ENCODE measurements at places on chromosomes 4 and X.
A peak's percentile ranks its signal among the peaks of the same experiment; 100 is the strongest.

DNA sequence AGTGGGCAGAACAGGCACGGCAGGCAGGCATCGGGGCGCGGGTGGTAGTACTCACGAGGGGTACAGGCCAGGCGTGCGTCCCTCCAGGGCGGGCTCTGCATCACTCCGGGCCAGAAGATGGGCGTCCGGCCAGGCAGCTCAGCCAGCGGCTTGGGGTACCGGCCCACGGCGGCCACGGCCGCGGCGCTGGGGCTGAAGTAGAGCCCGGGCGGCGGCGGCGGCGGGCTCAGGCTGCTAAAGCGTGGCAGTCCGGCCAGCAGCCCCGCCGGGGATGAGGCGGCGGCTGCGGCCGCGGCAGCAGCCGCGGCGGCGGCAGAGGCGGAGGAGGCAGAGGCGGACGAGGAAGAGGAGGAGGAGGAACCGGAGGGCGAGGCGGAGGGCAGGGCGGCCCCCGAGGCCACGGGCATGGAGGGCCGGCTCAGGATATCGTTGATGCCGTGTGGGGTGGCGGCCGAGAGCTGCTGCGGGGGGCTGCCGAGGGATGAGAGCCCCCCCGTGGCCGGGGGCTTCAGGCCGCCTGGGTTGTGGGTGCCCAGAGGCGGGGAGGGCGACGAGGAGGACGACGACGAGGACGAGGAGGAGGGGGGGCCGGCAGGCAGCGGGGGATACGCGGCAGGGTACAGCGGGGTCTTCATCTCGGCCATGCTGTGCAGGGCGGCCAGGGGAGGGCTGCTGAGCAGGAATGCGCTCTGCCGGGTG, 1.4 kb downstream of the NKX6-1 start:
- no peak for DNase-seq

DNA sequence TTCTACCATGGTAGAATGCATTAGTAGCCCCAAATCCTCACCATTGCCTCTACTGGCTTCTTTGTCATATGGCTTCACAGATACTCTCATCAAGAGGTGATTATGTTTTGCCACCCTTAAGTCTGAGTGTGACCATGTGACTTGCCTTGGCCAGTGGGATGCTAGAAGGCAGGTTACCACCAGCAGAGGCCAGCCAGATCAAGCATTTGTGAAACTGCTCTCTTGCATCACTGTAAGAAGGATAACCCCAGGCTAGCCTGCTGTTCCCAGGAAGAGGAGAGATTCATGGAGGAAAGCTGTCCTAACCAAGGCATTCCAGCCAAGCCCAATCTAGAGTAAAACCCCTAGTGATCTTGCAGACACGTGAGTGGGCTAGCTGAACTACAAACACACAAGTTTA, 46.8 kb downstream of the USP46 start:
- no peak for DNase-seq

DNA sequence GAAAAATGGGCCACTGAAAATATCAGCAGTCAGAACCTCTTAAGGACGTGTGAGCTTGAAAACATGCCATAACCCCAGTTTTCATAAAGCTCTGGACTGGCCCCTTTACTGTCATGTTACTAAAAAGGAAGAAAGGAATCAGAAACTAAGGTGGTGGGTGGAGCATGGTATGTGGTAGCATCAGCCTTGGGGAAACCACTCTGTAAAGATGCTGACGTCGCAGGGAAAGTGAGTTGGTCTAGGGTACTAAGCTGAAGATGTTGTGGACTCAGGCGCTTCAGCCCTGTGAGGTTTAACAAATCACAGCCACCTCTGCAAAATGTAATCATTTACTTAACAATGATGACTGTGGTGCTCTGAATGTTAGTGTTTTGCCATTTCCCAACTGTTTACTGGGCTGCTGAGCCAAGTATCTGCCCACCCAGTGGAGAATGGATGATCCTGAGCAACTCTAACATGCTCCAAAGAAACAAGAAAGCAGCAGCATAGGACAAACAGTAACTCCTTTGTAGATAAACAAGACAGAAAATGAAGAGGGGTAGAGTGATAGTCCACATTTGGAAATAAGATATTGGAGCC, 33.4 kb downstream of the C4orf54 start:
- no peak for DNase-seq

- no peak for DNase-seq
Measured at GRCh38 chrX:46882266-46882665, 30.0 kb upstream of the JADE3 start.

- DNase-seq, result no peak
Measured at GRCh38 chr4:98630737-98631454, 27.5 kb downstream of the TSPAN5 start.

- no peak for DNase-seq
Measured at GRCh38 chr4:112142182-112142581, 3.1 kb upstream of the FAM241A start.

- DNase-seq, result no peak
Measured at GRCh38 chrX:113790987-113791386, 792.9 kb upstream of the HTR2C start.

- peak; percentile 16 for DNase-seq
Measured at GRCh38 chr4:81919223-81919622, 447.5 kb upstream of the RASGEF1B start.

- no peak for DNase-seq
Measured at GRCh38 chr4:139025841-139026240, 10.3 kb downstream of the NOCT start.

DNA sequence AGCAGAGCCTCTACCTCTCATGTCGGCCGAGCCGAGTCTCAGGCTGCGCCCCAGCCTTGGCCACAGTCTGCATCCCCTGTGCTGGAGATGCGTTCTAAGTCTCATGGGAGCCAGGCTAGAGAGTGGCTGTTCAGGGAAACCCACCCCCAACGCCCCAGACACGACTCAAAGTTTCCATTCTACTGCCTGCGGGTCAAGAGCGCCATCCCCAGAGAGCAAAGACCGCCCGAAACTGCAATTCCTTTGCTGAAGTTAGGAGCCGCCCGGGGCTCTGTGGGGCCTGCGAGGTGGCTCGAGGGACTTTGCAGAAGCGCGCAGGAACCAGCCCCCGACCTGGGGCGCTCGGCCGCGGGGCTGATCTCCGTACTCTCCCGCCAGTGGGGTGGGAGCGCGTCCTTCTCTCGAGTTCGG, 10.0 kb upstream of the ELF4 start:
- DNase-seq, result no peak

DNA sequence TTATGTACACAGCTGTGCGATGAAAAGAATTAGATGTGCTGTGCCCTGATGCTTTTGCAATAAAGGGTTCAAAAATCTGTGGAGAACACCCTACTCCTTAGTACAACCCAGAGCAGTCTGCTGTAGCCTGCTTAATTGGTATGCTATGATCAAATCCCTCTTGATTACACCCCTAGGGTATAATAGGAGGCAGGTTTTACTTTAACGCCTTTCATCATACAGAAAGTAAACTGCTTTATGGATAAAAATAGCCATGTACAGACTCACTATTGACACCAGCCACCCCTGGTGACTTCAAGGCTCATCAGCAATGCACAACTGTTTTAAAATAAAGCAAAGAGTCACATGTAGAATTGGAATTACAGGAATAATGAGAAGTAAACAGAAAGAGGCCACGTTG, 315.3 kb downstream of the DMD start:
- DNase-seq, result no peak

- no peak for DNase-seq
Measured at GRCh38 chrX:42524379-42524778, 253.6 kb downstream of the PPP1R2C start.

- DNase-seq, result peak; percentile 24
Measured at GRCh38 chr4:143054971-143055370, 129.7 kb upstream of the USP38 start.

DNA sequence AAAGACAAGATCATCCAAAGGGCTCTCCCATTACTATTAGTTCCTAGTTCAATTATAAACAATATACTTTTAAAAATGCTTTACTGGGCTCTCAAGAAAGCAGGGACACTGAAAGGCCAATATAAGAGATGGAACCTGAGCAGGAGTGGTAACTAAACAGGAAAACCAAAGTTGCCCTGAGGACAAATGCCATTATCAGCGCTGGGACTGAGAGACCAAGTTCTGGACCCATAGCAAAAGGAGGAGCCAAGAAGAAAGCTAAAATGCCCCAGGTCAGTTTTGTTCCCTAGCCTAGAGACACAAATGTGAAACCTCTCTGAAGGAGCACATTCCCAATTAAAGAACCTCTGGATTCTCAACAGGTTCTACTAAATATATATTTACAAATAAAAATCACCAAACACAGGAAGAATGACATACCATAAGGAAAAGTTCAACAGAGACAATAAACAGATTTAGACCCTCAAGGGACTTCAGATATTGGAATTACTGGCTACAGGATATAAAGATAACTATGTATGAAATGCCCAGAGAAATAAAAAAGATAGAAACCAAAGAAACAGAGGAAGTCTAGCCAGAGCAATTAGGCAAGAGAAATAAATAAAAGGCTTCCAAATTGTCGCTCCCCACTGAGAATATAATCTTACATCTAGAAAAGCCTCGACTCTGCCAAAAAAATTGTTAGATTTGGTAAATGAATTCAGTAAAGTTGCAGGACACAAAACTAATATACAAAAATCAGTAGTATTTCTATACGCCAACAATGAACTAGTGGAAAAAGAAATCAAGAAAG, 67.1 kb downstream of the KLHL8 start:
- DNase-seq, result no peak

DNA sequence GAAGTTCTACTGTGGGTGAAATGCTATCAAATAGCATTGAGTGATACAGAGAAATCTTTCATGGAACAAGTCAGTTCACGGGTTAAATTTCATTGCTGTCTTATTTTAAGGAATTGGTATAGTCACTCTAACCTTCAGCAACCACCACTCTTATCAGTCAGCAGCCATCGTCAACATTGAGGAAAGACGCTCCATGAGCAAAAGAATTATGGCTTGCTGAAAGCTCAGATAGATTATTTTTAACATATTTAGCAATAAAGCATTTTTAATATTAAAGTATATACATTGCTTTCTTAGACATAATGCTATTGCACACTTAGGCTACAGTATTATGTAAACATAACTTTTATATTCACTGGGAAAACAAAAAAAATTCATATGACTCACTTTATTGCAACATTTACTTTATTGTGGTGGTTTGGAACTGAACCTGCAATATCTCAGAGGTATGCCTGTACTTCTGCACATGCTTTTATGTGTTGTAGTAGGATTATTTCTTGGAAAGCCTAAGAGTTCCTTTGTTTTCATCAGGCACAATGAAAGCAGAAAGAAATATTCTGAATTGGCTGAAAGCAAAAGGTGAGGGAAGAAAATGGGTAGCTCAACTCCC, 586.7 kb downstream of the GBA3 start:
- peak; percentile 19 for DNase-seq

- DNase-seq, result no peak
Measured at GRCh38 chr4:34422472-34423175, 1821.7 kb downstream of the ARAP2 start.

- DNase-seq, result no peak
Measured at GRCh38 chr4:76738086-76738931, 159.6 kb downstream of the SOWAHB start.

GRCh38 chr4:138609943-138610350, 367.8 kb upstream of the SLC7A11 start:
- DNase-seq, result no peak

DNA sequence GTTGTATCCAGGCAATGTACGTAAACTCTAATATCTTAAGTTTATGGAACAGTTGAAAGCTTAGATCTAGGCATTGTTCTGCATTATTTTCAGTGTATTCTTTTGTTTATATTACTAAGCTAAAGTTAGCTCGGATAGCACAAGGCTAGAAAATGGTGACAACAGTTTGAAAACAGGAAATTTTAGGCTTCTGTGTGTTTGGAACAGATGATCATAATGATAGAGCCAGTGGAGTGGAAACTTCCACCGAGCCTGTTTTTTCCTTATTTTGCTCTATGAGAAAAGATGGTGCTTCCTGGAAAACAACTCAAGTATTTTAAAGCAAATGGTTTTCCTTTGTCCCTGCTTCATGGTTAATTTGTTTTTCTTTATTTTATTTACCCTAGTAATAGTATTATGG, 70.8 kb downstream of the GAB1 start:
- no peak for DNase-seq

- no peak for DNase-seq
Measured at GRCh38 chrX:97168646-97169045, 284.9 kb downstream of the RPA4 start.

DNA sequence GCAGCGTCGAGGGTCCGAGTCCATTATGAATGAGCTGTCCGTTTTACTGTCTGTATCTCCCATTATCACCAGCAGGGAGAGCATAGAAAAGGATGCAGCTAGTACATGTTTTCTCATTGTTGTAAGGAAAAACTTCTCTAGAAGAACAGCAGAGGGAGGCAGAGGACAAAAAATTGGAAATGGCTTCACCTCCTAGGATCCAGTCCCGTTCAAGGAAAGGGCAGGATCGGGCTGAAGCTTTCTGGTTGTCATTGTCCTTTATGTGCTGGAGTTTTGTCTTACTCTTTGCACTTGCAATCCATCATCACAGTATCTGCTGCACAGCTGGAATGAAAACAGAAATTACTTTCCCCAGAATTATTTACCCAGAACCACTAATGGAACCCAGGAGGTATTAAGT, 14.7 kb downstream of the NDP start:
- DNase-seq, result peak; percentile 24

DNA sequence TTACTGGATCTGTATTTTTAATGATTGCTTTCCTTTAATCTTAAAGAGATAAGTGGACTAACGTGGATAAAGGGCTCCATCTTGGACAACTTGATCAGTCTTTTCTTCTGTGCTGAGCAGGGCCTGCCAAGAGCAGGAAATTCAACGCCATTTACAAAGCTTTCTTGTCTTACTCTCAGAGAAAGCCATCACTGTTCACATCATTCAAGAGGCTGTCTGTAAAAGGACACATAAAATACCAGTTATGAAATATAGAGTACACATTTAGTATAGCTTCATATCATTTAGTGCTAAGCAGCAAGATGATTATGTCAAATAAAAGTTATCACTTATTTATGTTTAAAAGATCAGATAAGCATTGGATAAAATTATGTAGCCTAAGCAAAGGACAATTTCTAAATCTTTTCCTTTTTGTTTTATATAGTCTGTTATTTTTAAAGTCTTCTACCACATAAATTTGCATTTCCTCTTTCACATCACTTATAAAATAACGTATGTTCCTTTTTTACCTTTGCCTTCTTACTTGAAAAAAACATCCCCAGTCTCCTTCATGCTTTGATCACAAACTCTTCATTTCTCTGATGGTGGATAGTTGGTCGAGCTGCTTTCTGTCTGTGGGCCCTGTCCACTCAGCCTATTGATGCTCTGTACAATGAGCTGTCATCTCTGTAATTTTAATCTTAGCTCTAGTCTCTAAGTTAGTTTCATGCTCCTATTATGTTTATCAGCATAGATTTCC, 2.1 kb upstream of the CCNG2 start:
- no peak for DNase-seq

DNA sequence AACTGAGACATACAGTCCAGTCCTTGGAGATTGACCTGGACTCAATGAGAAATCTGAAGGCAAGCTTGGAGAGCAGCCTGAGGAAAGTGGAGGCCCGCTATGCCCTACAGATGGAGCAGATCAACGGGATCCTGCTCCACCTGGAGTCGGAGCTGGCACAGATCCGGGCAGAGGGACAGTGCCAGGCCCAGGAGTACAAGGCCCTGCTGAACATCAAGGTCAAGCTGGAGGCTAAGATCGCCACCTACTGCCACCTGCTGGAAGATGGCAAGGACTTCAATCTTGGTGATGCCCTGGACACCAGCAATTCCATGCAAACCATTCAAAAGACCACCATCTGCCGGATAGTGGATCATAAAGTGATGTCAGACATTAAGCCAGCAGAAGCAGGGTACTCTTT, 20.4 kb upstream of the FRMPD3 start:
- no peak for DNase-seq

- no peak for DNase-seq
Measured at GRCh38 chr4:126182786-126183185, 868.0 kb downstream of the FAT4 start.

Measured in AML-193 (cell line).